ENCODE measurements at places on chromosomes 2 and 18. TPM values are rescaled to one million over a fixed set of nuclear protein-coding genes. Genes with fewer than 3 reads are reported as not detected.

Gene CAMKMT
- total RNA-seq: 15.9 TPM

Gene ABCB11
- 7.2 TPM for total RNA-seq

Gene LAMA3
- total RNA-seq: 22.1 TPM

GRCh38 chr2:226837334-226837733 lies 1.5 kb downstream of the RHBDD1 start:
- no peak for DNase-seq

DNA sequence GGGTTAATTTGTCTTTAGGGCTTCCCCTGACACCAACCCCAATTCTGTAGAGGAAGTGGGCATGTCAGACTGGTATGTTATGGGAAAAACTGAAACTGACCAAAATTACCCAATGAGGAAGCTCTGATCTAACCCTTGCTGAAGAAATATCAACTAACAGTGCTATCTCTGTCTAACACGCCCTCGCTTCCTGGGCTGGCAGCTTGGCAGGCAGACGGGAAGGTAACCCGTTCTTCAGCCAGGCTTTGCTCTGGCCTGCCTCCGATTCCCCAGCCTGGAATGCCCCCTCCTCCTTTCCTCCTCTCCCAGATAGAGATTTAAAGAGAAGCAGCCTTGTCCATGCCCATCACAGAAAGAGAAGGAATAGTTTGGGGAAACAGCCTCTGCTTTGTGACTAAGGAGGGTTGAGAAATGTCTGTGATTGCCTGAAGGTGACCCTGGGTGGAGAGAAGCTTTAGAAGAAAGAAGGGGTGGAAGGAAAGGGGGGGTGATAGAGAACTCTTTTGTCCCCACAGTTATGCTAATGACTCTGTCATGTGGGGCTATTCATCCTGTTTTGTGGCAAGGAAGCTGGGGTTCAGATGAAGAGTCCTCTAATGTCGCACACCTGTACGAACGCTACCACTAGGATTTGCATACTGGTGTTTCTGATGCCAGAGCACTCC lies 15.4 kb downstream of the HK2 start:
- DNase-seq: peak; percentile 76

- no peak for DNase-seq
These were observed 1101.2 kb downstream of the TSN start for GRCh38 chr2:122856696-122857095.

Gene PTH2R
- 1.5 TPM for total RNA-seq

GRCh38 chr2:144431392-144431783 lies 88.5 kb downstream of the ZEB2 start:
- DNase-seq: no peak

Gene ADD2
- 5.1 TPM for total RNA-seq

GRCh38 chr2:150931451-150931850 lies 330.2 kb downstream of the RBM43 start:
- DNase-seq: no peak

- DNase-seq: no peak
These were observed 107.1 kb upstream of the CTAGE1 start for GRCh38 chr18:22524783-22525182.

Gene CYP27C1
- total RNA-seq: 0.50 TPM

- DNase-seq: no peak
These were observed 48.6 kb downstream of the NTSR2 start for GRCh38 chr2:11621410-11621809.

- DNase-seq: no peak
These were observed 160.5 kb upstream of the STK17B start for GRCh38 chr2:196331851-196332250.

DNA sequence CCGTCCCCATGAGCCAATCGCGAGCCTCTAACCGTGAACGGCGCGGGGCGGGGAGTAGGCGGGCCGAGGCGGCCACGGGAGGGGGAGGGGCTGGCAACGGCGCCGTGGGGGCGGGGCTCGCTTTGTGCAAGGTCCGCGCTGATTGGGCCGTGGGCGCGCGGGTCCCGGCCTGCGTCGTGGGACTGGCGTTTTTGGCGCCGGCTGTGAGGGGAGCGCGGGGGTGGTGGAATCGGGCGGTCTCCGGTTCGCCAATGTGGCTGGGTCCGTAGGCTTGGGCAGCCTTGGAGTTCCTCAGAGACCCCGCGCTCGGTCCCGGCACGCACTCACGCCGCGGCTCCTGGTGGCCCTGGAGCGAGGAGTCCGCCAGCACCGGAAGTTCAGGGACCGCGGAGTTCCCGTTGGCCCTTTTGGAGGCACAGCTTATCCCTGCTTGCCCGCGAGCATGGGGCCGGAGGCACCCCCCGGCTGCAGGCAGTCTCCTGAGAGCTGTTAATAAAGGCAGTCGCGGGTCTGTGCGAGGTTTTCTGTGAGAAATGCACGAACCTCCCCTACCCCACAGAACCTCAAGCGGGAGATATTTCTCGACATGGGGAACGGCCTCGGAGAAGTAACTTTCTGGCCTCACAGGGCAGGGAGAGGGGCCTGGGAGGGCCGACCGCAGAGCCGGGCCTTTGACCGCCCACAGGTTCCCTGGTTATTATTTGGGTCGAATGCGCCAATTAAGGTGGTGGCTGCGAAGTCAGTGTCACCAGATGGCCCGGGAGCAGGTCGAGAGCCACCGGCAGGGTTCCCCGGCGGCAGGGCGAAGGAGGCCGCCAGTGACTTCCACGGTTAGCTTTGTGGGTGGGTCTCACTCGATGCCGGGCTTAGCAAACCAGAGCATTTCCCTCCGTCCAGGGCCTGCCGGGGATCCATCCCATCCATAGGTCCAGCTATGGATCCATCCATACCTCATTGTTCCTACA lies 574 bp upstream of the NCL start:
- DNase-seq: peak; percentile 36

Gene STEAP3
- total RNA-seq: 11.9 TPM

Gene FAM228B
- 56.2 TPM for total RNA-seq

GRCh38 chr2:101473911-101474701 lies 806 bp downstream of the RFX8 start:
- peak; percentile 59 for DNase-seq

DNA sequence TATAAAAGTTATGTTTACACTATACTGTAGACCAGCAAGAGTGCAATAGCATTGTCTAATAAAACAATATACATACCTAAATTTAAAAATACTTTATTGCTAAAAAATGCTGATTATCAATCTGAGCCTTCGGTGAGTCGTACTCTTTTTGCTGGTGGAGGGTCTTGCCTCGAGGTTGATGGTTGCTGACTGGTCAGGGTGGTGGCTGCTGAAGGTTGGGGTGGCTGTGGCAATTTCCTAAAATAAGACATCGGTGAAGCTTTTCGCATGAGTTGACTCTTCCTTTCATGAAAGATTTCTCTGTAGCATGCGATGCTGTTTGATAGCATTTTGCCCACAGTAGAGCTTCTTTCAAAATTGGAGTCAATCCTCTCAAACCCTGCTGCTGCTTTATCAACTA lies 2.4 kb downstream of the TIGD1 start:
- no peak for DNase-seq

Gene POTEF
- 56.9 TPM for total RNA-seq

Gene GKN2
- total RNA-seq: not detected

DNA sequence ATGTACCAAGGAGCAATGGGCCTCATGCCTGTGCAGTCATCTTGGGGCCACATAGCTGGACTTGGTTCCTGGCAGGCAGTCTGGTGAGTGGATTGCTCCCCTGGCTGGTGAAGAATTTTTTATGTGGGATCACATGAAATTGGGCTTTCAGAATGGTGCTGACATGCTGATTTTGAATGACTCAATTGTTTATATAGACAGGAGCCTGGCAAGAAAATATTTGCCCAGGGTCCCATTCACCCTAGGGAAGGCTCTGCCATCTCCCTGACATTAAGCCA lies 266.9 kb downstream of the DYSF start:
- DNase-seq: no peak

- no peak for DNase-seq
These were observed 18.4 kb upstream of the SLC20A1 start for GRCh38 chr2:112627060-112628040.

- no peak for DNase-seq
These were observed 5.7 kb upstream of the TRAF3IP1 start for GRCh38 chr2:238314576-238314975.

GRCh38 chr18:54641734-54642133 lies 50.7 kb downstream of the DYNAP start:
- no peak for DNase-seq

Gene LHCGR
- total RNA-seq: 1.5 TPM

GRCh38 chr18:66419400-66419799 lies 184.5 kb downstream of the CDH19 start:
- DNase-seq: no peak

Gene C2orf78
- 3.5 TPM for total RNA-seq

Gene MREG
- 4.3 TPM for total RNA-seq

- peak; percentile 69 for DNase-seq
These were observed 470.2 kb downstream of the TXNL1 start for GRCh38 chr18:56168049-56168781.

Gene B4GALT6
- 19.5 TPM for total RNA-seq

Gene CGREF1
- total RNA-seq: 6.6 TPM

DNA sequence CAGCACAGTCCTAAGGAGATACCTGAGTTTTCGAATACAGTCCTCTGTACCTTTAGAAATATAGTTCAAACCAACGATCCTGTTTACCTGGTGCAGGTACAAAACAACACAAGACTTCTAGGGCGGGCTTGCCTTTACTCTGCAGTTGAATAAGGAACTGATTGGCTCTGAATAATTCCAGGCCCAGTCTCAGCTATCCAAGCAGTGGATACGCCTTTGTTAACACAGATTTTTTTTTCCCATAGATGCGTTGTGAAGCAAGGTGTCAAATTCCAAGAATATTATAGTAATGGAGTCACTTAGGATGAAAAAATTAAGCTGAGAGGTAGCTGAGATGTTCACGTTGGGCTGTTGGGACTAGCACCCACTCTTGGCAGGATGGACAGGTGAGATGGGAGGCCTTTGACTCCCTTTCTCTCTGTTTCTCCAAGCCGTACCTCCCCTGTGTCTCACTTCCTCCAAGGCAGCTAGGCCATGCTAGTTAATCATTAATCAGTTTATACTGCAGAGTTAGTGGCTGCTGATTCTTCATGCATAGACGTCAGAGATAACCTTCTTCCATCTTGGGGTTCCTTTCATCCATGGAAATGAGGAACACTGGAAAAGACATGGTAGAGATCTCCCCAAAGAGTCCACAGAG lies 380.8 kb upstream of the ACVR2A start:
- no peak for DNase-seq

Gene BCL2
- 16.0 TPM for total RNA-seq

- no peak for DNase-seq
These were observed 793 bp downstream of the ZNF236 start for GRCh38 chr18:76823161-76823538.

GRCh38 chr2:64622443-64623241 lies 31.1 kb downstream of the SERTAD2 start:
- peak; percentile 43 for DNase-seq

Gene RAB6C
- total RNA-seq: 1.9 TPM

Gene ANKRD62
- 25.5 TPM for total RNA-seq

Gene FSIP2
- total RNA-seq: 31.8 TPM

- DNase-seq: no peak
These were observed 2.1 kb upstream of the RIOK3 start for GRCh38 chr18:23451011-23451410.

Gene CCBE1
- 1.8 TPM for total RNA-seq

DNA sequence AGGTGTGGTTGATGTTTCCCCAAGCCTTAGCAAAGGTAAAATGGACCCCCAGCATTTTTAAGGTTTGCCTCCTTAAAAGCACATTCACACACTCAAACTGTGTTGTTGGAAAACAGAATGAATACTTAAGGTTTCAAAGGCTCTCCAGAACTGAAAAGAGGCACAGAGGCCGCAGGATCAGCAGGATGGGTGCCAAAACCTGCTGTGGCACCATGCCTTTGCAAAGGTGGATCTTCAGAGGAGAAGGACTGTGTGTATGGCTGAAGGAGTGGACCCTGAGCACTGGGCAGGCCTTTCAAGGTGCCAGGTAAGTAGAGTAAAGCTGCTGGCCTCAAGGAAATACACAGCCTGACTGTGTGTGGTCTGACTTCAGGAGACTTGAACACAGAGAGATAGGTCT lies 127.3 kb downstream of the XRCC5 start:
- DNase-seq: no peak

Gene FSHR
- 22.0 TPM for total RNA-seq

Gene SLC4A3
- 44.3 TPM for total RNA-seq

DNA sequence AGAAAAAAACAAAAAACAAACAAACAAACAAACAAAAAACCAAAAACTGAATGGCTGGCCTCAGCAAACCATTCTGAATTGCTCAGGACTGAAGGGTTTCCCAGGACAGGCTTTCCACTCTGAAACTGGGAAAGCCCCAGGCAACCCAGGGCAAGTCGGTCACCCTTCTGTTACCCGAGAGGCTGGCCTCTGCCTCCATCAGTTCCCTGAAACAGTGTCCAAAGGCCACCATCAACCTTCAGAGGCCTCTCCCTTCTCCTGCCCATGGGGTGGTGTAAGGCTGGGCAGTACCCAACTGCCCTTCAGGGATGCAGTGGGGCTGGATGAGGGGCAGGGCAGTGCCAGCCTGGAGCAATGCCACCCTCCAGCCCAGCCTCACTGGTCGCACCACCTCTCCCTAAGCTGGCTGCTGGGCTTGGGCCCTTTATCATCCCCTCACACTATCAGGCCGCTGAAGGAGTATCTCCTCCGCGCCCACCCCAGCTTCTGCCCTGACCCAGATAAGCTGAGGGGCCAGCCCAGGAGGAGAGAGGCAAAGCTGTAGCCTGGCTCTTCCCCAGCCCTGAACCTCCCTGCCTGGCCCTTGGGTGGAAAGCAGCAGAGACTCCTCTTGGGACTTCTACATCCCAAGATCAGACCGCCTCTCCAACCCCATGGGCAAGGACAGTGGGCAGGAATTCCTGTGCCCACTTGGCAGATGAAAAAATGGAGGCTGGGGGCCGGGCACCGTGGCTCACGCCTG lies 35.9 kb downstream of the ZFP36L2 start:
- DNase-seq: no peak

DNA sequence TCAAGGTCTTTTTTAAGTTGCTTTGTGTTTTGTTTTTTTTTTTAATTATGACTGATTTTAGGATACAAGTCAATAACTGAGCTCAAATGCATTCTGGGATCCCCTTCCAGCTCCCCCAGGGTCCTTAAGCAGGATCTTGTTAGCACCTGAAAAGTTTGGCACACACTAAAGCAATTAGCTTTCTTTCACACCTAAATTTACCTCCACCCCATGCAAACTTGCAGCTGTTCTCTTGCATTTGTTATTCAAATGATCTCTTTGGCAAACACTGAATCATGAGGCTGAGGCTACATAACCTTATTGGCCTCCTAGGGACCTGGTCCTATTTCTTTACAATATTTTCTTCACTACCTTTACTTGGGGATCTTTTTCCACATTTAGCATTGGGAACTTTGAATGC lies 2026.1 kb upstream of the CELF4 start:
- no peak for DNase-seq

Measured in testis (tissue), 5 donors.